ENCODE measurements at places on chromosomes 2 and 18. TPM values are rescaled to one million over a fixed set of nuclear protein-coding genes. Genes with fewer than 3 reads are reported as not detected.

The LIPG gene
- total RNA-seq = not detected

The CERKL gene
- total RNA-seq = not detected

DNA sequence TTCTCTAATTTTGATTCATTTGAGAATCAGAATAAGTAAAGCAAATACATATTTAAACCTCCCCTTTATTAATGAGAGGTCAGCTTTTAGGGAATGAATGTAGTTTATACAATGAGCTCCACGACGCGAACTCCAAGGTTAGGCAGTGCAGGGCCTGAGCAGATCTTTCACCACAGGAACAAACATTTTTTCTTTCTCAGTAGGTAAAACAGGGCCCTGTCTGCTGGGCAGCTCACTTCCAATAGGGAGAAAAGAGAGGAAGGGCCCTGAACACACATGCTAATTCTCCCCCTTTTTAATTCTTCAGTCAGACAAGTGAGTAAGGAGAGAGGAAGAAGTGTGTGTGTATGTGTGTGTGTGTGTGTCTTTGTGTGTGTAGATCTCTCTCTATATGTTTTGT, 682.4 kb upstream of the TMEFF2 start:
- no peak for DNase-seq

GRCh38 chr18:45462179-45462578, 153.1 kb upstream of the SLC14A2 start:
- DNase-seq = no peak

The TMEM198 gene
- total RNA-seq = 5.3 TPM

DNA sequence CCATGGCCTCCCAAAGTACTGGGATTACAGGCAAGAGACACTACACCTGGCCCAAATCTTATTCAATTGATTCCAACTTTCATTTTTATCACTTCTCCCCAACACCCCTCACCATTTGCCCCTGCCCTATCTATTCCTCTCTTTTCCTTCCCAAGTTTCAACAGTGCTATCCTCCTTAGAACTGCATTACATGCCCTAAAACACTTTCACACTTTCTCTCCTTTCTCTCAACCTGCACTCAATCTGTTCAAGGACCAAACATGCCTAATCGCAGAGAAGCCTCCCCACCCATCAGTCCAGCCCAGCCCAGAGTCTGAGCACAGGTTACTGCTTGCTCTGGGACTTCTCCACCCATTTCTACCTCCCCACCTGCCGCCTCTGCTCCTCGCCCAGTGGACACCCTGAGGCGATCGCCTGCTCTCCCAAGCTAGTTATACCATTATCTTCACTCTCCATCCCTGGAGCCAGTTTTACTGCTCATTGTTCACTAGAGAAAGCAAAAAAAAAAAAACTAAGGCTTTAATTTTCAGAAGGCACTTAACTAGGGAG, 23.7 kb upstream of the DSG1 start:
- no peak for DNase-seq

The SPATS2L gene
- total RNA-seq = 36.8 TPM

The GALNT13 gene
- not detected for total RNA-seq

The CFAP221 gene
- total RNA-seq = not detected

The POTEE gene
- total RNA-seq = 0.32 TPM

The SLC9A2 gene
- total RNA-seq = not detected

The MAP3K19 gene
- not detected for total RNA-seq

DNA sequence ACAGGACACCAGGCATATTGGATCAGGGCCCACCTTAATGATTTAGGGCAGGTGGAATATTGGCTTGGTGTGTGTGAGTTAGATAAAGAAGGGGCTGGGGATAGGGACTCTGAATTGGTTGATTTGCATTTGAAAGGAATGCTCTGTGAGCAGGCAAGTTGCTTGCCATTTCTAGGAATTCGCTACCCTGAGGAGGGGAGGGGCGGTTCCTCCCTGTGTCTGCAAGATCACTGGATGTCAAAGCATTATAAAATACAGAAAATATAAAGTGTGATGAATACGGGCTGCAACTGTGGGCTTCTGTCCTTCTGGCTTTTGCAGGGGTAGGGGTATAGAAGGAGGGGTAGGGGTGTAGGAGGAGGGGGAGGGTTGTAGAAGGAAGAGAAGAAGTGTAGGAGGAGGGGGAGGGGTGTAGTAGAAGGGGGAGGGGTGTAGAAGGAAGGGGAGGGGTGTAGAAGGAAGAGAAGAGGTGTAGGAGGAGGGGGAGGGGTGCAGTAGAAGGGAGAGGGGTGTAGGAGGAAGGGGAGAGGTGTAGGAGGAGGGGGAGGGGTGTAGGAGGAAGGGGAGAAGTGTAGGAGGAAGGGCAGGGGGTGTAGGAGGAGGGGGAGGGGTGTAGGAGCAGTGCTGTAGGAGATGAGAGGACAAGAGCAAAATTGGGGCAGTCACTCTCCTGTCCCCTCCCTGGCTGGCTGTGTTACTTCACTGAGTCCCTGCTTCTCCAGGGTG, 238.0 kb upstream of the COPS8 start:
- no peak for DNase-seq

GRCh38 chr18:6719910-6720683, 9.4 kb upstream of the ARHGAP28 start:
- no peak for DNase-seq

The DSG1 gene
- total RNA-seq = not detected

DNA sequence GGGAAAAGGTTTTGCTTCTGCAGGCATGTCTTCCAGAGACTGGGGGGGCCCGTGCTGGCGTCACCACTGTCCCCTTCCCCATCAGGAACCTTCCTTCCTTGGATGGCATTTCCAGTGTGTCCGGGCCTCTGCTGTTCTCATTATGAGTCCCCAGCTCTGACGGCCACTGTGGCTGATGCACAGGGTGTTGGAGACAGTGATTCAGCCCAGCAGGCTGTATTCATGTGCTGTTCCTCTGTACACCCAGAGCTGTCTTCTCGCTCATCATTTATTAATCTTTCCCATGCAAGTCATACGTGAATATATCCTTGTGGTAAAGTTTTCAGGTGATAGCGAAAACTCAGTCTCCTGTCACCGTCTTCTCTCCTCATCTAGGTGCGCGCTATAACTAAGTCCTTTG, 57.7 kb downstream of the ASAP2 start:
- DNase-seq = no peak

DNA sequence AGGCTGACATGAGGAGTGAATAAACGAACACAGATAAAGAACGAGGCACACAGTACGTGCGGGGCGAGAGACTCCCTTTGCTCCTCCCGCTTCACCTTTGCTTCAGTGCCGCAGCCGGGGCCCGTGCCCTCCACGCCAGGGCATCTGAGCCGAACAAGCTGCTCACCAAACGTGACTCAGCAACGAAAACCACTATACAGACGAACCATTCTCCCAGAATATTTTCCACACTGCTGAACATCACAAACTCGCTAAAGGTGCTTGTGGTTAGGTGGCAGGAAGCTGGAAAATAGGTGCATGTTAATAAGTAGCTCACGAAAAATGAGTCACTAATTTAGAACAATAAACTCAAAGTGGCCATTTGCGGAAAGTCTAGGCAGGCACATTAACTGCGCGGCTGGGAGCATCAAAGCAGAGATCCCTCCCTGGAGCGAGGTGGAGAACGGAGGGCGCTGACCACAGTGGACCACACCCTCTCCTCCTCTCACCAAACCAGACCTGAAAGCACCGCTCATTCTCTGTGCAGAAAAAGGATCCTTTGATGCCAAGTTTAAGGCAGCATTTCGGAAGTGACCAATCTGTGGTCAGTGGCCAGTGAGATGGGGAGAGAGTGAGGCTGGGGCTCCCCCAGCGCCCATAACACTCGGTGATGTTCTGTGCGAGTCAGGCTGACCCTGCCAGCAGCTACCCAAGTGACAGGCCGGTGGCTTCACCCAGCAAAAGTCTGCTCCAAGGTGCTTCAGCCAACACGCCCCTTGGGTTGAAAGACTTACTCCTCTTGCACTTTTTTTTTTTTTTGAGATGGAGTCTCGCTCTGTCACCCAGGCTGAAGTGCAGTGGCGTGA, 153.2 kb downstream of the HDAC4 start:
- no peak for DNase-seq

The TP53I3 gene
- 1.8 TPM for total RNA-seq

- no peak for DNase-seq
These were observed 75.4 kb downstream of the PIEZO2 start for GRCh38 chr18:11073971-11074370.

- DNase-seq = no peak
These were observed 41.0 kb downstream of the SPP2 start for GRCh38 chr2:234091432-234091879.

The WNT6 gene
- total RNA-seq = 0.19 TPM

DNA sequence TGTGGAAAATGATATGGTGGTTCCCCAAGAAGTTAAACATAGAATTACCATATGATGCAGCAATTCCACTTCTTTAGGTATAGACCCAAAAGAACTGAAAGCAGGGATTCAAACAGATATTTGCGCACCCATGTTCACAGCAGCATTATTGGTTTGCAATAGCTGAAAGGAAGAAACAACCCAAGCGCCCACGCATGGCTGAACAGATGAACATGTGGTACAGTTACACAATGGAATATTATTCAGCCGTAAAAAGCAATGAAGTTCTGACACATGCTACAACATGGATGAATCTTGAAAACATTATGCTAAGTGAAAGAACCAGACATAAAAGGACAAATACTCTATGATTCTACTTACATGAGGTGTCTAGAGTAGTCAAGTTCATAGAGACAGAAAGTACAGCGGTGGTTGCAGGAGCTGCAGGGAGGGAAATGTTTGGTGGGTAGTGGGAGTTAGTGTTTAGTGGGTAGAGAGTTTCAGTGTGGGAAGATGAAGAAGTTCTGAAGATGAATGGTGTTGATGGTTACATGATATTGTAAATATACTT, 26.7 kb upstream of the ASPRV1 start:
- no peak for DNase-seq

GRCh38 chr2:37390777-37391176, 46.3 kb downstream of the QPCT start:
- no peak for DNase-seq

The NHEJ1 gene
- 19.8 TPM for total RNA-seq

The CNTNAP5 gene
- not detected for total RNA-seq

GRCh38 chr2:13015532-13016320, 299.0 kb downstream of the TRIB2 start:
- DNase-seq = no peak

- DNase-seq = no peak
These were observed 295.2 kb downstream of the NCKAP5 start for GRCh38 chr2:133273031-133273430.

The CPS1 gene
- 4.1 TPM for total RNA-seq

DNA sequence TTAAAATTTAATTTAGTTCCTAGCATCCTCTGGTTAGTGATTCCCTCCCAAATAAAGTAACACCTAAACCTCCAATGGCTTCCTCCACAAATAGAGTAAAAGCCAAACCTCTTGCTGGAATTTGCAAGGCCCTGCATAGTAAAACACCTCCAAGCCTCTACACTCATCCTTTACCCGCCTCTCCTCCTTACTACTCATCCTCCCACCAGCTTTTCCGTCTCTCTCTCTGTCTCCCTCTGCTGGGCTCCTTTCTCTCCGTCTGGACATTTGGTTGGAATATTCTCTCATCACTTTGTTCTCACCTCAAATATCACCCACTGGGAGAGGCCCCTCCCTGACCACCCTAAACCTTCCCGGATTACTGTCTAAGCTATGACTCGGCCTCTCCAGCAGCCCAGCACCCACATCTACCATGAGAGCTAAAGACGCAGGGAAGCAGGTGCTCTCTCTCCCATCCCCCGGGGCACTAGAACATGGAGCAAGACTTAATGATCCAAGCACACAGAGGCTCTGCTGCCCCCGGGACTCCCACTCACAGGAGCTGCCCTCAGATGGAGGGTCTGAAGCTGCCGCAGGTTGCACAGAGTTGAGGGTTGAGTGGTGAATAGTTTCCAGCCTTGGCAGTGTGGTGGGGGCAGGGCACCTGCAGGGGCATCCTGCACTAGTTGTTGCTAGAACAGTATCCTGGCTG, 167.2 kb downstream of the FBXO15 start:
- DNase-seq = no peak

DNA sequence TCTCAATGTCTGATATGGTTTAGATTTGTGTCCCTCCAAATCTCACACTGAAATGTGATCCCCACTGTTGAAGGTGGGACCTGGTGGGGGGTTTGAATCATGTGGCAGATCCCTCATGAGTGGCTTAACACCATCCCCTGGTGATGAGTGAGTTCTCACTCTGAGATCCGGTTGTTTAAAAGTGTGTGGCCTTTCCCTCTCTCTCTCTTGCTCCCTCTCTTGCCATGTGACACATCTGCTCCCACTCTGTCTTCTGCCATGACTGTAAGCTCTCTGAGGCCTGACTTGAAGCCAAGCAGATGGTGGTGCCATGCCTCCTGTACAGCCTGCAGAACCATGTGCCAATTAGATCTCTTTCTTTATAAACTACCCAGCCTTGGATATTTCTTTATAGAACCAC, 108.8 kb downstream of the RBMS1 start:
- DNase-seq = no peak

- DNase-seq = no peak
These were observed 182.7 kb upstream of the FBXO11 start for GRCh38 chr2:48088994-48089393.

The MEIS1 gene
- total RNA-seq = 0.34 TPM

DNA sequence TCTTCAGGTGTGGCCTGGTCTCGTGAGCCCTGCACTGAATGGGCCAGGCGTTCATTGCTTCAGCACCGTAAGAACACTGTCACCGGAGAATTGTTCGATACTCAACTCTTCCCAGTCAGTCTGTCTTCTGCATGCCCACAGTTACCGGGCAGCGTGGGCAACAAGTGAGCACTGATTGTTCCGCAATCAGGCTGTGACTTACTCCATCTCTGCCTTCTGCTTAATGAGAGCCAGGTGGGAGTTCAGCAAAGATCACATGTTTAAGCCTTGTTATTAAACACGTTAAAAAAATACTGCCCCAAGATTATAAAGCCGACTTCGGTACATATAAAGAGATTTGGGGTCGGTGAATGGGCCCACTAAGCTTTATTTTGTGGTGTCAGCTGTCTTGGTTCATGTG, 3.7 kb downstream of the STEAP3 start:
- no peak for DNase-seq

GRCh38 chr2:1504311-1504750, 91.1 kb downstream of the TPO start:
- no peak for DNase-seq

GRCh38 chr2:144513388-144514101, 6.4 kb downstream of the ZEB2 start:
- DNase-seq = no peak

The ABCB11 gene
- not detected for total RNA-seq

The CD207 gene
- total RNA-seq = not detected

The SETBP1 gene
- 13.8 TPM for total RNA-seq

The MYOM1 gene
- 1.1 TPM for total RNA-seq

- no peak for DNase-seq
These were observed 4.4 kb upstream of the RFX8 start for GRCh38 chr2:101479328-101479727.

DNA sequence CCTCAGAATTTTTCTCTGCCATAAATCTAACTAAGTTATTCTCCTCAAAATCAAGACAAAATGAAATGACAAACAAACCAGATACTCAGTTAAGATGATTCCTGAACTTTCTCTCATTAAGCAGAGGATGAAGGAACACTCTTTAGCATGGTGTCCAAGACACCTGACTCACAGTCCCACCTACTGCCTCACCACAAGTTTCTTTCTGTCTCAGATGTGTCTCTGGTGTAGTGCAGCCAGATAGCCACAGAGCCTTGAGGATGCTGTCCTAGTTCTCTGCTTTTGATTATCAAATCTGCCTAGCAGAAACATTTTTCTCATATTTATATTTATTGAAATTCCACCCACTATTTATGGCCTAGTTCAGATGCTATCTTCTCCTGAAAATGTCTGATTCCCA, 103.6 kb upstream of the TMEM200C start:
- DNase-seq = no peak

GRCh38 chr18:74463254-74463653, 6.1 kb upstream of the DIPK1C start:
- DNase-seq = no peak

- no peak for DNase-seq
These were observed 189.4 kb downstream of the ALK start for GRCh38 chr2:29731948-29732347.

The MERTK gene
- 2.0 TPM for total RNA-seq

The CYP1B1 gene
- 9.5 TPM for total RNA-seq
